KBM-7 (cell line): ENCODE measurements at places on chromosomes 4 and X.
A peak's percentile ranks its signal among the peaks of the same experiment; 100 is the strongest.

DNA sequence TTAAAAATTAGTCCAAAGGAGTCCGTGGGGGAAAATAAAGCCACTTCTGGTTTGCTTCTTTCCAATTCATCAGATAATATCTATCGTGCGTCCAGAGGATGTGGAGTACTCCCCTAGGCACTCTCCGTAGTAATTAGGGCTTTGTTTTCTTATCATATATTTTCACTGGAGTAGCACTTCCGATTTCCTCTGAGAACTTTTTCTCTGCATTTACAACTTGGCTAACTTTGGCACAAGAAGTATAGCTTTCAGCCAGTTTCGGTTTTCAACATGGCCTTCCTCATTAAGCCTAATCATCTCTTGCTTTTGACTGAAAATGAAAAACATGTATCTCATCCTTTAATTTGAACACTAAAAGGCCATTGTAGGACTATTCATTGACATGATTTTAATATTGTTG lies 80.5 kb downstream of the CASP3 start:
- peak; percentile 40 for DNase-seq

GRCh38 chr4:85759388-85759787 lies 284.4 kb downstream of the ARHGAP24 start:
- DNase-seq, result no peak

- no peak for DNase-seq
These were observed 734.6 kb upstream of the TENM3 start for GRCh38 chr4:181508601-181509000.

DNA sequence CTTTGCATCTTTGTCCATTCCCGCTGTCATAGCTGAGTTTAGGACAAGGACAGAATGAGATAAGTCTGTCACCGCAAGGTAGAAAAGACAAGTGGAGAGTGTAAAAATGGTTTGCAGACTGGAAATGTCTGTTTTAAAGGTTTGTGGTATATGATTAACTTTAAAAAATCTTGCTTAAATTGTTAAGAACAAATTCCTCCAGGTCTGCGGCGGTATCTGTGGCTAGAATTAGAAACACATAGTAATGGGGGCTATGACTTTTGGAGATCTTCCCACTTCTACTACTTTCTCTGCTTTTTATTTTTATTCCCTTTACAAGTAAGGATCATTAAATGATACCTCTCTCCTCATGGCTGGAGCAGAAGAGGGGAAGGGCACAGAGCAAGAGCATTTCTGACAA lies 92.2 kb downstream of the MID1IP1 start:
- DNase-seq, result no peak

DNA sequence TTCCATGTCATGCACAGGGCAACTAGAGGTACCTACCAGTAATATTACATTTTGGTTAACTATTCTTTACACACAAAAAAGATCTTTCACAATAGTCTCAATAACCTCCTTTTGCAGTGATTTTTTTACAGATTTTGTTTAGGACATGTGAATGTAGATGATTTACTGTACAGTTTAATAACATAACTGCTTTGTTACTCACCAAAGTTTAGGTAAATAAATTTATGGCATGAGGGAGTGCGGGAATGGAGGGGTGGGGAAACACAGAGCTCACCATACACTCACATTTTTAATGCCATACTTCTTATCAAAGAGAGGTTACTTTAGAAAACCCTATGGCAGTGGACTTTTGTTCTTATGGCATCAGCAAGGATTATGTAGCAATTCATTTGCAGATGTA lies 93.1 kb upstream of the TEX13A start:
- DNase-seq, result no peak

GRCh38 chr4:120209706-120210105 lies 143.1 kb upstream of the MAD2L1 start:
- no peak for DNase-seq

GRCh38 chr4:25007598-25007997 lies 23.1 kb downstream of the LGI2 start:
- no peak for DNase-seq

DNA sequence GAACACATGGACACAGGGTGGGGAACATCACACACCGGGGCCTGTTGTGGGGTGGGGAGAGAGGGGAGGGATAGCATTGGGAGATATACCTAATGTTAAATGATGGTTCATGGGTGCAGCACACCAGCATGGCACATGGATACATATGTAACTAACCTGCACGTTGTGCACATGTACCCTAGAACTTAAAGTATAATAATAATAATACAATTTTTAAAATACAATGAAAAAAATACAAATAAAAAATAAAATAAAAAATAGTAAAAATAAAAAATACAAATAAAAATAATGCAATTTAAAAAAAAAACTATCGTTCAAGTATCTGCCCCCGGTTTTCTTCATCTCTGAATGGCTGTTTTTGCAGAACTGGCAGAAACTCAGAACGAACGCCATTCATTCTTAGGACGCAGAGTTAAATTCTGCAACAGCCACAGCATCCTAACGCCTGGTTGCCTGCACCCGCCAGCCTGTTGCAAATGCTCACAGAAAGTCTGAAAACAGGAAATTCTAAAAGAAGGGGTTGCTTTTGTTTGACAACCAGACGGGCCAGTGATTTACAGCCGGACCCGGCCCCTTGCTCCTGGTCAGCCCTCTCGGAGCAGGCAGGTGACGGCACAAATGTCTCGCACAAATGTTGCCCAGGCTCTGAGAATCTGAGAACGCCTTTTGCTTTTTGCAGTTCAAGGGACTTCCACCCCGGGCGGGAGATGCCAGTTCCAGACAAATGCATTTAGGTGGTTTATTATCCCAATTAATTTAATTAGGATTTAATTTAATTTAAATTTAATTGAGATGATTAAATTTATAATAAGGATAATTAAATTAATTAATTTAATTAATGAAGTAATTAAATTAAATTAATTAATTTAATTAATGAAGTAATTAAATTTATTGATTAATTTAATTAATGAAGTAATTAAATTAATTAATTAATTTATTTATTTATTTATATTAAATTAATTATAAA lies 47.8 kb downstream of the CRLF2 start:
- peak; percentile 96 for DNase-seq

DNA sequence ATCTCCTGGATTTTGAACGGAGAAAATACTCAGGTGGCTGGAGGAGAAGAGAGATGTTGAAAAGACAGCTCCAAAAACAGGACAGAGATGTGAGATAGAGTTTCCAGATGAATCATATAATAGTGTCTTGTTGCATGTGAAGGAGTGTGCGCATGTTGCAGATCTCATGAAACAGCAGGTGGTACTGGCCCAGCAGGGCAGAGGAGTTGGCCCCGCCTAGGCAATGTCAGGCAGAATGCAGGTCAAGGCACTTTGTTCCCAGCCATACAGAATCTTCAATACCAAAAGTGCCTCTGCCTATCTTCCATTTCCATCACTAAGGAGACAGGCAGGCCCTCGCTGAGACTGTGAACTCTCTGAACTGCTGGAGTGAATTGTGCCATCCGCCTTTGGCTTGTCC lies 63.9 kb upstream of the FAT1 start:
- no peak for DNase-seq

DNA sequence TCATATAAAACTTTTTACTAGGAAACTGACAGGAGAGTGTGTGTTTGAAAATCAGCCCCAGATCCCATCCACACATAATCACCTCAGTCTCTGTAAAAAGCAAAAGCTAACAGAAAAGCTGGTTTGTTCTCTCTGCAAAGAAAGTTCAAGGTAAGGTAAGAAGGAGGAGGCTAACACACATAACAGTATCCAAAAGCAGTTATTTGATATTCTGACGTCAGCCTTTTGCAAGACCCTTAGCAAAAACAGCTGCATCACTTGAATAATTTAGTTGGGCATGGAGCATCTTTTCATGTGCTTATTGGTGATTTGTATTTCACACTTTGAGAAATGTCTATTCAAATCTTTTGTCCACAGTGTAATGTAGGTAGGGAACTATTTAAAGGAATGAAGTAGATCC lies 5.5 kb downstream of the TCEAL9 start:
- DNase-seq, result no peak

- peak; percentile 20 for DNase-seq
These were observed 95.2 kb upstream of the KLF3 start for GRCh38 chr4:38568768-38569167.

DNA sequence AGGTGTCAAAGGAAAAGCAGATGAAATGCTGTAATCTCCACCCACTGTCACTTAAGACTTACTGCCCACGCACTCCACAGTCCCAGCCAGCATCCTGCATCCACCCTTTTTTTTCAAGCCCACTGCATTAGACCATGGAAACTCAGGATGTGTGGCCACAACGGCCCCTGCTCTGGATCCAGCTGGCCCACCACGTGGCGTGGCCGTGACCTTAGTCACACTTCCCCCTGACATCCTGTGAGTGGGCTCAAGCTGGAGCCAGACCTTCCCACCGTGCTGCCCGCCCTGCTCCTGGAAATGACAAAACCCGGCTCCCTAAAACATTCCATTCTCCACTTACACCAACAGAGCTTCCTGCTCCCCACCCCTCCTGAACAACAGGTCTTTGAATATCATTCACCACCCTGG lies 588.3 kb upstream of the DIPK2B start:
- DNase-seq, result no peak

DNA sequence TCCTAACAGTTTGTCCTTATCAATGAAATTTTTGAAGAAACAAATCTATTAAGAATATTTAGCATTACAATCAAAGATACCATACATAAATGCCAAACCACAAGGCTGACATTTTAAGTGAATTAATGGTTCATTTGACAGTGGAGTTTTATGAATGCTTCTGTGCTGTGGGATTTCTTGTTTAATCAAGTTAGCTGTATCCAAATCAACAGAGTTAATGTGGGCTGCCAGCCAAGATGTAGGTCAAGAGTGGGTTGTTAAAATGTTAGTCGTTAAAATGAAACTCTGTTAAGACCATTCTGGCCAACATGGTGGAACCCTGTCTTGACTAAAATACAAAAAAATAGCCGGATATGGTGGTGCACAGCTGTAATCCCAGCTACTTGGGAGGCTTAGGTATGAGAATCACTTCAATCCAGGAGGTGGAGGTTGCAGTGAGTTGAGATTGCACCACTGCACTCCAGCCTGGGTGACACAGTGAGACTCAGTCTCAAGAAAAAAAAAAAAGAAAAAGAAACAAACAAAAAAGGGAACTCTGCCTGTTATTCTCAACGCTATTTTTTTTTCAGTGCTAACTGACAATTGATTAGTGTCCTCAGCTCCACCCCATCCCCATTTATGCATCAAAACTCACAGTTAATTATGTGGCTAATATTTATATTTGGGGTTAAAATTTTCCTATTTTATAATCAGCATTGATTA lies 20.2 kb downstream of the GPAT3 start:
- DNase-seq, result peak; percentile 53

GRCh38 chrX:39205467-39205866 lies 404.2 kb downstream of the MID1IP1 start:
- DNase-seq, result no peak

DNA sequence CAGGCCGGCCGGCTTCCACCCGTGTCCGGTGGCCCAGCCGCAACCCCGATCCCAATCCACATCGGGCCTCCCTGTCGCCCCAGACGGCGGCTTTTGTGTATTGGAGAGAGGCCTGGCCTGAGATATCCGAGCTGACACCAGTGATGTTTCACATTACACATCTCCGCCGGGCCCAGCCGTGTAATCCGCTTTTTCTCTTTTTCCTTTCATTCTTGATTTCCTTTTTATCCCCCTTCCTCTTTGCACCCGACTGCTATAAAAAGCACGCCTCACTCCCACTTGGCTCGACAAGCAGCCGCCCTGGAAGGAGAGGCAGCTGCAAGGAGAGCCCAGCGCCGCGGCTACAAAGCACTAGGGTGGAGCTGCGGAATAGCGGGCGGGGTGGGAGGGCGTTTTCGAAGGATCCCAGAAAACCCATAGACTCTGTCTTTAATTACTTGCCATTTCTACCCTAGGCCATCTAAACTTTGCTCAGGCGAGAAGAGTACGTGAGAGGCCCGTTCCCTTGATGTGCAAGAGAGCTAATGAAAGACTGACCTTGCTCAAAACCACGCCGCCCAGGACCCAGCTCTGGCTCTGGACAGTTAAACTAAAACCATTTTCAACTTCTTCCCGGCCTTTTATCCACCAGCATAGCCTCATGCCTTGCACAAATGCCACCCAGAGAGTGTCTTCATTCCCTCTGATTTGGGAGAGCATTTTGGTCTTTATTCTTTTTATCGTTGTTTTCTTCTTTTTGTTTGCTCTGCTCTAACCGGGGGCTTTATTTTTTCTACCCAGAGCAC lies 3.2 kb downstream of the PITX2 start:
- no peak for DNase-seq

DNA sequence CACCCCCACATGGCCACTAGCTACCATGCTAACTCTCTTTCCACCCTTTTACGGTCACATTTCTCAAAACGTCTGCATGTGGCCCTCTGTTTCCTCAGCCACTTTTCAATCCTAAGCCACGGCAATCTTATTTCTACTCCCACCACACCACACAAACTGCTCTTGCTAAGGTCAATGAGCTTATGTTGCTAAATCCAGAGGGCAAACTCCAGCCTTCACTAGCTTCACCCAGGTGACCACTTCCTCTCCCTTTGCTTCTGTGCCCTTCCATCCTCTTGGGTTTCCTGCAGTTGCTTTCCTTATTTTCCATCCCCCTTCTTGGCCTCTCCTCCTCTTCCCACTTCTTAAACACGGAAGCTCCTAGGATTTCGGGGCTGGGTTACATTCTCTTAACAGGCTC lies 16.5 kb downstream of the CETN2 start:
- no peak for DNase-seq

DNA sequence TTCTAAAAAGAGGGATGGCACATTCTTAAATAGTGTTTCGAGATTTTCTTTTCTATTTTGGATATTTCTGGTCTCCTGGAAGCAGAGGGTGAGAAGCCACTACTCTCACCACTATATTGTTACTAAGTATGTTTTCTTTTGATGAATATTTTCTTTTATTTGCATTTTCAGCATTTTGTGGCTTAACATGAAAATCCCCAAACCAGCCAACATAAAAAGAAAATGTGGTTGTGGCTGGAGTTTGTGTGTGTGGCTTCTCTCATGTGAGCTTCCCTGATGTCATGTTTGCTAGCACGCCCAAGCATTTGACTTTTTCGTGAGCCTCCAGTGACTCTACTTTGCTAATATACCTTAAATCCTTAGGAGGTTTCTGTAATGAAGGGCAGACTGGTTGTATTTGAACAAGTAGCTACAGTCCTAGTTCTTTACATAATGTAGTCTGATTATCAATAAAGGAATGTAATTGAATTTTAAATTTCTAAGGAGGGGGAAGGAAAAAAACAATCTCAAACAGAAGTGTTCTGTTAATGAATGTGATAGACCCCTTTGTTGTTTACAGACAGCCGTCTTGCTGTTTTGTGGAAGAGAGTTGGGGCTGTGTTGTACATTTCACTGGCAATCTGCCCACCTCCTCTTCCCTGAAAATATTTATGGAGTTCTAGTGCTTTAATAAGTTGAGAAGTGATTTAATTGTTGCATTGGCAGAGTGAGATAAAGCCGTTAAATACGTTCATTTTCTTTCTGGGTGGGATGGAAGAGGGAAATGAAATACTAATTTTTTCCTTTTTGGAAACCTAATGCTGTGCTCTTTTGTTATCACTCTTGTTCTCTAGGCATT lies 114.6 kb downstream of the ARHGAP10 start:
- no peak for DNase-seq

- DNase-seq, result no peak
These were observed 249.3 kb downstream of the NLGN4X start for GRCh38 chrX:5979338-5979737.

- peak; percentile 98 for DNase-seq
These were observed 18.2 kb downstream of the ELF4 start for GRCh38 chrX:130091980-130092522.

- DNase-seq, result no peak
These were observed 775.9 kb downstream of the CENPC start for GRCh38 chr4:66769441-66769840.
